ENCODE measurements at places on chromosomes 7 and 10.
A peak's percentile ranks its signal among the peaks of the same experiment; 100 is the strongest.

DNA sequence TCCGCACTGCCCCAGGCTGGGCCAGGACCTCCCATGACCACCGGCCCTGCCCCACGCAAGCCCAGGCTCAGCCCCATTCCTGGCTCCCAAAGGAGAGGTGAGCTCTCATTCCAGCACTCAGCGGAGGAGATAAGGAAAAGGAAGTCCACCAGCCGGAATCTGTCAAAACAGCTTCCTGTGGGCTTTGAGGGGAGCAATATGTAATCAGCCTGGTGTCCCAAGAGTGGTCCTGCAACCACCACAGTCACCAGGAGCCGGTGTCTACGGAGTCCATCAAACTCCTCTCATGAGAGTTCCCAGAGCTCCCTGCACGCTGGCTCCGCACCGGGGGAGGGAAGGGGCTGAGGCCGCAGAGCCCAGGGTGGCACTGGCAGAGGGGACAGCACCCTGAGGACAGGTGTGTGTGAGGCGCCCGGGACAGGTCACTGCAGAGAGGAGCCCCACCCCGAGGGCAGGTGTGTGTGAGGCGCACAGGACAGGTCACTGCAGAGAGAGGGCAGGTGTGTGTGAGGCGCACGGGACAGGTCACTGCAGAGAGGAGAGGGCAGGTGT, 57.9 kb downstream of the STK32C start:
- no peak for DNase-seq

GRCh38 chr7:77571801-77572200, 34.7 kb downstream of the PTPN12 start:
- no peak for DNase-seq

DNA sequence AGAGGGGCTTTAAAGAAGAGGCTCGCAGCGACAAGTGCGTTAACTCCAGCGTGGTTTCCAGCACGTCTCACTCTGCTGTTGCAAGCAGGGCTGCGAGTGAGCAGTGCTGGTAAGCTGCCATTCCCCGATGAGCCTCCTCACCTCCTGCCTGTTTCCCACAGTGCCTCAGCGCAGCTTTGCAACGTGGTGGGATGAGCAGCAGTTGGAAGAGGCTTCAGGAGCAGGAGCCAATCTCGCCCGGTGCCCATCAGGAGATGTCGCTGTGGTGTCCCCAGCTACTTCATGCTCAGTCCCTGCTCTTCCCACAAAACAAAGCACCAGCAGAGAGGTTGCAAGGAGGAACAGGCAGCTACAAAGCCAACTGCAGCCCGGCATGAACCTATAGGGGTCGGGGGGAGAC, 2.4 kb upstream of the ADARB2 start:
- DNase-seq = no peak

GRCh38 chr7:101820703-101821102, 3.3 kb downstream of the CUX1 start:
- DNase-seq = no peak

DNA sequence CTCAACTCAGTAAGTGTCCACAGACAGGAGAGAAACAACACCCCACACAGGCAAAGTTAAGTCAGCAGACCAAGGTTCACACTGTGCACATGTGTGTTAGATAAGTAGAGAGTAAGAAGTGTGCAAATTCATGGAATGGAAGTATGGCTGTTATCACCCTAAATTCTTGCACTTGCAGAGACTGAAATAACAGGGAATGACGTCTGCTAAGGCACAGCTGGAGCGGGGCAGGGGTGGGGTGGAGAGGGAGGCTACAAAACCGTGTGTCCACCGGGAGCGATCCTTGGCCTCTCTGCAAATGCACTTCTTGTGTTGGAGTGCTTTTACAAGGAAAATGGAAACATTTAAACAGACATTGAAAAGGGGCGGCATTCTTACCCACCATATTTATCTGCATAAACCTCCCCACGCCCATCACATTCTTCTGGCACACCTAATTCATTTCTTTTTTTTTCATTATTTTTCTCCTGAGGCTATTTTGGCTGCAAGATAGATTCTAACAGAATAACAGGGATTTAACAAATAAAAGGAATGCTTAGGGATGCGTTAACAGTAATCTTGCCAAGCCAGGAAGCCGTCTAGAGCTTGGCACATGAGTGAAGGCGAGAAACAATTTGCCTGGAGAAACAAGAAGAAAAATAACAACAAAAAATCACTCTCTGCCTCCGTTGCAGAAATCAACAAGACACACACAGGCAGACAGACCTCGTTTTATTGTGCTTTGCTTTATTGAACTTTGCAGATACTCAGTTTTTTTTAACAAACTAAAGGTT, 30.1 kb downstream of the TNS3 start:
- no peak for DNase-seq

GRCh38 chr7:17239683-17240521, 58.5 kb upstream of the AHR start:
- DNase-seq = peak; percentile 70

DNA sequence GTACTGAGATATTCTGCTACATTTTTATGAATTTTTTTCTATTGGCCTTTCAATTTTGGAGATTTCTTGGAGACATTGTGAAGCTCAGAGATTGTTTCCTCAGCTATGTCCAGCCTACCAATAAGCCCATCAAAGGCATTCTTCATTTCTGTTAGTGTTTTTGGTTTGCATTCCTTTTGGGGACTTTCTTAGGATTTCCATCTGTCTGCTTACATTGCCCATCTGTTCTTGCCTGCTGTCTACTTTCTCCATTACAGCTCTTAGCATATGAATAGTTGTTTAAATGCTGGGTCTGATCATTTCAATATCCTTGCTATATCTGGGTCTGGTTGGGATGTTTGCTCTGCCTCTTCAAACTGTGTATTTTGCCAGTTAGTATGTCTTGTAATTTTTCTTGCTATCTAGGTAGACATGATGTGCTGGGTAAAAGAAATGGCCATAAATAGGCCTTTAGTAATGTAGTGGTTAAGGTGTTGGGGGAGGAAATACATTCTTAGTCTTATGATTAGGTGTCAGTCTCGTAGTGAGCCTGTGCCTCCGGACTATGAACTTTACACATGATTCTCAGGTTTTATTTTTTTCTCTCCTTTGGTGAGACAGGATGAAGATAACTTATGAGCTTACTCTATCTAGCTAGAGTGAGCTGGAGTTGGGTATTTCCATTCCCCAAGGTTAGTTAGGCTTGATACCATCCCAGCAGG, 32.6 kb upstream of the NME8 start:
- DNase-seq = no peak

DNA sequence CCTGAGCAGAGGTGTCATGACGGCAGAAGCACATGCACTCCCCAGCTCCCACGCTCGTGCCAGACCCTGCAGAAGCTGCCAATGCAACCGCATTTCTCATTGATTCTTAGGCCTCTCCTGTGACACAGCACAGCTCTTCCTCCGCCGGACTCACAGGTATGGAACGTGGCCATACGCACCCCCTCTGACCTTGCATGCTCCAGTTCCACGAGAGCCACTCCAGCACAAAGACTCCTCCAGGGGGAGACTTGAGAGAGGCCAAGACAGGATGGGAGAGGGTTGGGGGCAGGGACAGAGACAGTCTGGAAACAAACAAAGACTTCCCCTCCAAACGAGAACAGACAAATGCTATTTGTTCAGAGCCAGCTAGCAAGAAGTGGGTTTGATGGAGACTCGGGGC, 124.3 kb upstream of the PPP2R2D start:
- DNase-seq = no peak
